Gastroesophageal sphincter (tissue), 4 donors: ENCODE measurements at places on chromosomes 3 and 15. TPM values are rescaled to one million over a fixed set of nuclear protein-coding genes. Genes with fewer than 3 reads are reported as not detected.

DNA sequence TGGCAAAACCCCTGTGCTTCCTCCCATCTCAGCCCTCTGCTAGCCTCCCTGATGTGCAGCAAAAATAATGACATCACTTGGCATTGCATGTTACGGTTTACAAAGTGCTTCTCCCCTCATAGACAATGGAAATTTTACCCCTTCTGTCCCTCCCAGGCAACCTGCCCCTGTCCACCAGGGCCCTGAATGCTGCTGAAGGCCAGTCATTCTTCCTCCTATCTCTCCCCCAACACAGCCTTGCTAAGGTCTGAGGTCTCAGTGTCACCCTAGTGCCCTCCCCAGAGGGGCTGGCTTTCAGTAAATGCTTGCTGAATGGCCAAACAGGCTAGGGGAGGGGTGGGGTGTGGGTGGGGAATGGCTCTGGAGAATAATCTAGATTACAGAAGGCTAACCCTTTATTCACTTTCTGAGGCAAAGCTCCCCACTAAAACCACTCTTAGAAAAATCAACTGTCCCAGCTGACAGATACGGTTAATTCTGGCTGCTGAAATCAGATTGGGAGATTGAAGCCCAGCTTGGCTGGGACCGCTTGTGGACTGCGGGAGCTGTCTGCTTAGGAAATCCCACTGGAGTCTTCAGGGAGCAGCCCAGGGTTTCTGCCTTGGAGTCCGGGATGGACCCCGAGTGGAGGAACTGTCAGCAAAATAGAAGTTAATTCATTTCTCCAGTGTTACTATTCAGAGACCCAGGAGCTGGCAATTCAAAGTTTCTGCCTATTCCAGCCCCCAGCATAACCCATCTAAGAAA is 22.9 kb downstream of the ANP32A start:
- no peak for ATAC-seq

GRCh38 chr15:92499731-92500530 is 106.2 kb downstream of the ST8SIA2 start:
- ATAC-seq: no peak

GRCh38 chr3:130488288-130488687 is 28.7 kb upstream of the COL6A6 start:
- no peak for ATAC-seq

VPS39 gene
- total RNA-seq: 53.6 TPM

- ATAC-seq: no peak
Observed at GRCh38 chr15:65829130-65829764, 37.2 kb upstream of the DENND4A start.

GRCh38 chr3:106215047-106215446 is 346.2 kb upstream of the CBLB start:
- no peak for ATAC-seq

- no peak for ATAC-seq
Observed at GRCh38 chr3:151216641-151217607, 13.9 kb upstream of the GPR171 start.

DNA sequence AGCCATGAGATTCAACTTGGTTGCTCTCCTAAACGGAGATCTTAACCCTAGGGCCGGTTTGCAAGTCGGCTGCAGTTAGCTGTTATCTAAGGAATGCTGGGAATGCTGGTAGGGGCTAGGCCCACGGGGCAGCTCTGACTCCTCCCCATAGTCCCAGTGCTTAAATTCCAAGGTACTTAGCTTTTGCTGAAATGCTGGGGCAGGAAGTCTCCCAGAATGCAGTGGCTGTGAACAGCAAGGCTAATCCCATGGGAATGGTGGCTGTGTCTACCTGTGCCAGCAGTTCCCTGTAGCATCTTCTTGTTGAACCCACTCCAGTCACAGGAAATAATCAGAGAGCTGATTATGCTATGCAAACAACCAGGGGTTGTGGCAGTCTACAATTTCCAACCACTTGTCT is 102.5 kb upstream of the TJP1 start:
- no peak for ATAC-seq

MYO9A gene
- 118 TPM for total RNA-seq

MYNN gene
- 13.3 TPM for total RNA-seq

DNA sequence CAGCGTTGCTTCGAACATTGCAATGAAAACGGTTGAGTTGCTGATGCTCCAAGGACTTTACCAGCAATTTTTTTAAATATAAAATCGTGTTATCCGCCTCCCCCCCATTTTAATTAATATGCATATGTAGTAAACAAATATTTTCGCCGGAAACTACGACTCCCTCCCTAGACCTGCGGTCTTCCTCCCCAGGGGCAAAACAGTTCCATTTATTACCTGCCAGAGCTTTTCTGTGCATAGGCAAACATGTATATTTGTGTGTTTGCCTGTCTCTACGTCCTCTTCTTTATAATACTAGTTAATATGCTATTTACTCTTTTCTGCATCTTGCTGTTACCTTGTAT is 593 bp upstream of the RSL24D1 start:
- no peak for ATAC-seq

- ATAC-seq: no peak
Observed at GRCh38 chr15:77670558-77671361, 38.0 kb upstream of the LINGO1 start.

DNA sequence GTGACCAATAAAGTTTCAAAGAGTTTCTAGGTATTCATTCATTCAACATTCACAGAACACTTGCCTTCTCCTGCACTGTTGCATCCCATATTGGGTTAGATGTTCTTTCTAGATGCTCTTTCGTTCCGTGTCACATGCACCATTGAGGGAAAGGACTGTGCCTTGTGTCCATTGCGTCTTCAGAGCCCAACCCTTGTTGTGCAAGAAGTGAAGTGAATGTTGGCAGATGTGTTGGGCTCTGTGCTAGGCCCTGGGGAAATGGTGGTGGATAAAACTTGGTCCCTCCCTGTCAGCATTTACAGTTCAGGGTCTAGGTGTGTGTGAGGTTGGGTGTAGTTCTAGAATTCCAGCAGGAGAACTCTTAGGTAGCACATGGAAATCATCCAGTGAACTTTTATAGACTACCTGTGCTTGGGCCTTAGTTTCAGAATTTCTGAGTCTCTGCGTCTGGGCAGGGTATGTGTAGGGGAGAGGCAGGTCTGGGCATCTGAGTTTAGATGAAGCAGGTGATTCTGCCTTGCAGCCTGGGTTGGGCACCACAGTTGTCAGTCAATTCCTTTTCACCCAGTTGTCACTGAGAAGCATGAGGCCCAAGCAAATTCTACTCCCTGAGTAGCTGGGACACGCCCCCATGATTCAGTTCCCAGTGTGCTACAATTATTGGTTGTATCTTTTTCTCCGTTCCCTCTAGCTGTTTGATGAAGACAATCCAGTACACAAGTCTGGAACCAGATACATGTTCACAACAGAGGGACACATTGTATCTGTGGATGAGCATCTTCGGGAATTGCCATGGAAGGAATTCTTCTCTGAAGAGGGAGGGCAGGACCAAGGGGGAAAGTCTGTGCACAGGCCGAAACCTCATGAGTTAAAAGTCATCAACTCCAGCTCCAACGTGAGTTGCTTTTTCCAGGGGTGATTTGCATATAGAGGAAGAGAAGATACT is 25.4 kb downstream of the EDEM1 start:
- peak; percentile 43 for ATAC-seq

DNA sequence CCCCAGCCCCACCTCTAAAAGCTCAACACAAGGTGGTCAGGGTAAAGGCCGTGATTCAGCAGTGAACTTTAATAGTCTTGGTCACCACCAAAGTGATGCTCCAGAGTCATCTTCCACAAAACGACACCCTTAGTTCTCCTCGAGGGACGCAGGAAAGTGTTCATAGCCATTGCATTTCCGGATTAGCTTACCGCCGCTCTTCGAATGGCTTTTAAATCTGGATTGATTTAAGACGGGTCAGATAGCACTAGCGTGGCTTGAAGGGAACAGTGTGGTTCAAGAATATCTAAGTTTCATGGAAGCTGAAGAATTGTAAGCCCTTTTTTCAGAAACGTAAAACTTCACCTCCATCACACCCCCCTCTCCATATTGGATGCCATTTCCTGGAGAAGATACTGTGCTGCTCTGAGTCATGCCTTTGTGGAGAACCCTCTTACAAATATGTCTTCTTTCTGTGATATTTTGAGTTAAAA is 829 bp downstream of the RNF7 start:
- no peak for ATAC-seq

CFAP91 gene
- total RNA-seq: 2.6 TPM

DNA sequence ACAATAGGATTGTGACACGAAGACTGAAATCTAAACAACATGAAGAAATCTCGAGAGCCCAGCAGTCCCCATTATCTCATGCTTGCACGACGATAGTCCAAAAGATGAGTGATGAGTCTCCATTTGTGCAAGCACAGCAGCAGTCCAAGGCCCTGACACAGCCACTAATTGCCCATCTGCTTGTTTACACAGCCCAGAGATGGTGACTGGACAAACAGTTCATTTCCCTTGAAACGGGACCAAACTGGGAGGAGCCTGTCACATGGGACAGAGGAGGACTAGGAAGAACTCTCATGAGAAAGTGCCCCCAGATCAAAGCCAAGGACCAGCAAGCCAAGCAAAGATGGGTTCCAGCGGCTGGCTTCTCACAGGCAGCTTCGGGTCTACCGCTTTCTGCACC is 121.0 kb downstream of the GREM1 start:
- peak; percentile 54 for ATAC-seq

COMMD4 gene
- 65.2 TPM for total RNA-seq

DNA sequence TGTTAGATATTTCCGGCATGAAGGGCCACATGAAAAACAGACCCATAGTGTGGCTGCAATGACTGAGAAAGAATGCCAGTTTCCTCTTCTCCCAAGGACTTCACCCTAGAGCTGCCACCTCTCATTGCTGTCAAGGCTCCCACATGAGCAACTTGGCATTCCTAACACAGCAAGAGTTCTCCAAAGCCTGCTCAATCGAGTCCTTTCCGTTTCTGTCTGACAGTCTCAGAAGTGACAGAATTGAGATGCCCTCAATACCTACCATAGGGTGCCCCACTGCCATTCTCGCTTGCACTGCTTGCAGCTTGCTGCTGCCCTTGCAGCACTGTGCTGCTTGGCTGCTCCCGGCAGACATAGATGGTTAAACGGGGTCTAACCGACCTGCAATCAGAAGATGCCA is 44.3 kb downstream of the UBP1 start:
- no peak for ATAC-seq

DNA sequence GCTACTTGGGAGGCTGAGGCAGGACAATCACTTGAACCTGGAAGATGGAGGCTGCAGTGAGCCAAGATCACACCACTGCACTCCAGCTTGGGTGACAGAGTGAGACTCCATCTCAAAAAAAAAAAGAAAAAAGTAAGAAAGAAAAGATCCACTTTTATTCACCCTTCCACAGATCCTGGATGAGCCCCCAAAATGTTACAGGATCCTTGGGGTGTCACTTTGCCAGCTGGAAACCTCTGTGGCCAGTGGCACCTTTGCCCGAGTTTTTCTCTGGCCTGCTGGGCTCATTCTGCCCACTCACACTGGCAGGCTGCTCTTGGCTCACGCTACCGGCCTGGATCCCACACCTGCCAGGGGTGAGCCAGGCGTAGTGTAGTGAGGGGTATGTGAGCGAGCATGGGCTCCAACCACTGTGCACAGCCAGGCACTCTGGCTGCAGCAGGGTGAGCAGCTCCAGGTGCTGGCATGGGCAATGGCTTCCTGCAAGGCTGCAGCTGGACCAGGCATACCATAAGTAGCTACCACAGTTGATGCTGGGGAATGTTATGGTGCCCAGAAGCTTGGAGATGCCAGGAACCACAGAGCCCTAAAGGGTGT is 57.8 kb upstream of the C15orf39 start:
- ATAC-seq: no peak
